ENCODE measurements at places on chromosomes 5 and 9.

GRCh38 chr5:151134228-151134627 is 23.4 kb downstream of the ANXA6 start:
- DNase-seq: no peak

- no peak for DNase-seq
Observed at GRCh38 chr9:131610231-131610761, 65.0 kb downstream of the PRRT1B start.

GRCh38 chr5:98735806-98736507 is 37.5 kb upstream of the RGMB start:
- DNase-seq: no peak

GRCh38 chr9:91777292-91777830 is 172.7 kb downstream of the ROR2 start:
- DNase-seq: no peak

DNA sequence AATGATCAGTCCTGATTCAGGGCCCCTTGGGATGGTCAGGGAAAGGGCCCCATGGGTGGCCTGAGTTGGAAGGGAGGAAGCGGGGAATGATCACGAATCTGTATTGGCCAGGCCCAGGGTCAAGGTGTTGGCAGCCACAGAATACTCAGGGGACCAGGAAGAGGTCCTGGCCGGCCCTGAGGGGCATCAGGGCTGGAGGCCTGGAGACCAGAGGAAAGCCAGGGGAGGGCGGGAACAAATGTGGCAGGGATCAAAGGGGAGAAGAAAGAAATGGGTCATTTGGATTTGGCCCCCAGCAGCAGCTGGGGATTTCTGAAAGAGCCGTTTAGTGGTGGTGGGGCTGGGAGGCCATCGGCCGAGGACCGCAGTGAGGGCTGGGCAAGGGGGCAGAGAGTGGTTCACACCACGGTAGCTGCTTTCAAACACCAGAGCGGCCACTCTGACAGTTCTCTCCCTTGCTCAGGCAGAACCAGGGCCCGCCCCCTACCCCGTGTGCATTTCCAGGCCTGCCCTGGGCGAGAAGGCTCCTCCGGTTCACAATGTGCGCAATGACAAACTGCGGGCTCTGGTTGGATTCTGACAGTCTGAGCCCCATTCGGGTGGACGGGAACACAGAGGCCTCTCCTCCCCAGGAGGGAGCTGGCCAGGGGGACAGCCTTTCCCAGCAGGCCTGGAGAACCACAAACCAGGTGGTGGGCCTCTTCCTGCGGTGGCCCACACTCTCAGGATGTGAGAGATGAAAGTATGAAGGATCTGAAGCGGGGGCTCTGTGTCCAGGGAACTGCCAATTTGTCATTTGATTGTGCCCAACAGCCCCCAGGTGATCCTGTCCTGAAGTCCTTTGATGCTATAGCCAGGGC is 220.3 kb upstream of the IER5L start:
- DNase-seq: no peak
